ENCODE measurements at places on chromosomes 11 and 22. TPM values are rescaled to one million over a fixed set of nuclear protein-coding genes. Genes with fewer than 3 reads are reported as not detected.

ARHGAP8 gene
- total RNA-seq = 0.03 TPM

PNPLA3 gene
- 5.5 TPM for total RNA-seq

DGAT2 gene
- total RNA-seq = 2.3 TPM

REXO2 gene
- total RNA-seq = 155 TPM

ART5 gene
- total RNA-seq = not detected

YDJC gene
- 8.5 TPM for total RNA-seq

All from smooth muscle cell of the pulmonary artery (primary cell).